Hepatic stellate cell (primary cell): ENCODE measurements at places on chromosomes 11 and 22.

- DNase-seq, result no peak
Measured at GRCh38 chr11:76704171-76704948, 33.8 kb upstream of the LRRC32 start.

DNA sequence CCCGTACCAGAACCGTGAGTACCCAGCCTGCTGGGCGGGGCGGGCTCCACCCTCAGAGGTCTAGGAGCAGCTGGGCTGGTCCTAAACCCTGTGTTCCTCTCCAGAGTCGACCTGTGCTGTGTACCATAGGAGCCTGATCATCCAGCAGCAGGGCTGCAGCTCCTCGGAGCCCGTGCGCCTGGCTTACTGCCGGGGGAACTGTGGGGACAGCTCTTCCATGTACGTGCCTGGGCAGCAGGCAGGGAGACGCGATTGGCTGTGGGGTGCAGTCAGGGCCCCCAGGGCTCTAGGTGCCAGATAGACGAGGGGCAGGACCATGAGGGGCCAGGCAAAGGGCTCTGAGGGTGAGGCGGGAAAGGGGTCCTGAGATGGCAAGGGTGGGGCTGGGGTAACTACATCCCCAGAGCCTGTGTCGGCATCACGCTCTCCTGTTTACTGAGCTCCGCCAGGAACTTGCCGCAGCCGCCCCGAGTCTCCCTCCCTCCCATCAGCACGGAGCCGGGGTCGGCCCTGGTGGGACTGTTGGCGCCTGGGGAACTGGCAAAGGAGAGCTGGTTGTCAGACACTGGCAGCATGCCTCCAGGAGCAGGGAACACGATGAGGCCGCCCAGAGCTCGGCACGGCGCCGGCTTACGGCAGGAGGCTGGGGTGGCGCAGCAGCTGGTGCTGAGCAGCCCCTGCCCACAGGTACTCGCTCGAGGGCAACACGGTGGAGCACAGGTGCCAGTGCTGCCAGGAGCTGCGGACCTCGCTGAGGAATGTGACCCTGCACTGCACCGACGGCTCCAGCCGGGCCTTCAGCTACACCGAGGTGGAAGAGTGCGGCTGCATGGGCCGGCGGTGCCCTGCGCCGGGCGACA is 22.9 kb upstream of the MUC5B start:
- no peak for DNase-seq

DNA sequence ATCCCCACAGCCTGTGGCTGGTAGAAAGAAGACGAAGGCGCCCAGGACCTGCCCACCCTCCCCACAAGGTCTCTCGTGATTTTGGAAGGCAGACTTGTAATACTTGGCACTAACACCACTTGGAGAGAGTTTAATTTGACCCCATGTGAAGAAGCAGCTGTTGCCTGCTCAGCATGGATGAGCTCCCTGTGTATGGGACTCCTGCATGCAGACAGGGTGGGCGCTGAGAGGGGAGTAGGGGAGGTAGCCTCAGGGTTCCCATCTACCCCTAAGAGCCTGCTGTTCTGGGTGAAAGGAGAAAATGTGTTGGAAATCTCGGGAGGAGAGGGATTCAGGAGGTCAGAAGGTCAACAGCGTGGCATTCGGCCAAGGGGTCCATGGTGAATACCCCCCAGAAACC is 625.9 kb downstream of the TBC1D22A start:
- no peak for DNase-seq

DNA sequence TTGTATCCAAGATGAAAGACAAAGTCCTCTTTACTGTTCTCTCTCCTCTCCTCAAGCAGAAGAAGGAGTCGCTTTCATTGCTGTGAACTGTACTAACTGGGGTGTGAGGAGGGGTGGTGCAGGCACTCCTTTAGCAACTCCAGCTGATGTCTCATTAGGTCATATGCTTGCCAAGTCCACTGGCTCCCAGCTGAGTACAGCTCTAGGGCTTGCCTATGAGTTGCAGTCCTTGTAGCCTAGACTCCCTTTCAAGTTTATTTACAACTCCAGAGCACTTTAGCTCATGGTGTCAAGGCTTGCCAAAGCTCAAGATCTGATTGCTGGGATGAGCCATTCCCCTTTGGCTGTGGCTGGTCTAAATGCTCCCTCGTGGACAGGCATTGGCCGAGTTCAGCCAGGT is 55.1 kb upstream of the PDGFD start:
- no peak for DNase-seq

DNA sequence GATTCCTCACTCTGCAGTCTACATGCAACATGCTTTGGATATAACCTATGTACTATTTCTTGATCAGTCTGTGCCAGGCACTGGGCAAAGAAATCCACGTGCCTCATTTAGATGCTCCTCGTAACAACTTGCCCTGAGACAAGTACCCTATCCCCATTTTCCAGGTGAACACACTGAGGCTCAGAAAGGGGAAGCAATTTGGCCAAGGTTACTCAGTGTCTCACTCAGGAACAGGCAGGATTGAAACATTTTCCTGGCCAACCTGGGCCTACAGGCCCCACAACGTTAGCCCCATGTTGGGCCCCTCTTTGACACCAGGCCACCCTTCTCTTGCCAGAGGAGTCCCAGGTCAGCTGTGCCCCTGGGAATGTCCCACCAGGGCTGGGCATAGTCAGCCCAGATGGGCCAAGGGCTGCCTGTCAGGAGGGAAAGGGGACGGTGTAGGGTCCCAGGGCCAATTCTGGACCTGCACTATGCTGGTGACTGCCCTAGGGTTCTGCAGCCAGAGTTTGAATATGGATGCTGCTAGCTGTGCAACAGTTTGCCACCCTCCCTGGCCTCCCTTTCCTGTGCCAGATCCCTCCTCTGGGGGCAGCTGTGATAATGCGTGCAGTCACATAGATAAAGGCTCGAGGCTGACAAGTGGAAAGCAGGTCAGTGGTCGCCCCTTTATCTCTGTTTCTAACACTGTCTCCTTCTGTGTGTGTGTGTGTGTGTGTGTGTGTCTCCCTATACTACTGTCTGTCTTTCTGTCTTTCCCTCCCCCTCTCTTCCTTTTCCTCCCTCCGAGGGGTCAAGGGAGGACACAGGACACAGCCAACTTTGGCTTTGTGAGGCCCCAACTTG is 10.4 kb upstream of the EMID1 start:
- no peak for DNase-seq

DNA sequence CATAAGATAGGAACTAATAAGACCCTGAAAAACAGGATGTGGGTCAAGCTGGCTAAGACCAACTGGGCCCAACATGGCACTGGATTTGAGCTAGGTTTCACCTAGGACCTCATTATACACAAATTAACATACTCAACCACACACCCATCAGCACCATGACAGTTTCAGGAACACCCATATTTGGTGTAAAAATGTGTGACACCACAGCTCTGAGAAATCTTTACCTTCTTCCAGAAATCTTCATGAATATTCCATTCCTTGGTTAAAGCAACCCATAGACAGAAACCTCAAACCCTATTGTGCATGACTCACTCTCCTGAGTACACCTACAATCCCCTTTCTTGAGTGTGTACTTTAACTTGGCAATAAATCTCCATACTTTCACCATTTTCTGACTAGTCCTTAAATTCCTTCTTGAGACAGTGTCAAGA is 378.8 kb downstream of the DYNC2H1 start:
- no peak for DNase-seq

- DNase-seq, result no peak
Measured at GRCh38 chr11:13924801-13925327, 37.7 kb upstream of the SPON1 start.

- no peak for DNase-seq
Measured at GRCh38 chr11:122422682-122423081, 232.8 kb upstream of the UBASH3B start.
